ENCODE measurements at places on chromosomes 5 and 9.

- DNase-seq, result no peak
Measured at GRCh38 chr9:117414220-117414905, 494 bp downstream of the ASTN2 start.

DNA sequence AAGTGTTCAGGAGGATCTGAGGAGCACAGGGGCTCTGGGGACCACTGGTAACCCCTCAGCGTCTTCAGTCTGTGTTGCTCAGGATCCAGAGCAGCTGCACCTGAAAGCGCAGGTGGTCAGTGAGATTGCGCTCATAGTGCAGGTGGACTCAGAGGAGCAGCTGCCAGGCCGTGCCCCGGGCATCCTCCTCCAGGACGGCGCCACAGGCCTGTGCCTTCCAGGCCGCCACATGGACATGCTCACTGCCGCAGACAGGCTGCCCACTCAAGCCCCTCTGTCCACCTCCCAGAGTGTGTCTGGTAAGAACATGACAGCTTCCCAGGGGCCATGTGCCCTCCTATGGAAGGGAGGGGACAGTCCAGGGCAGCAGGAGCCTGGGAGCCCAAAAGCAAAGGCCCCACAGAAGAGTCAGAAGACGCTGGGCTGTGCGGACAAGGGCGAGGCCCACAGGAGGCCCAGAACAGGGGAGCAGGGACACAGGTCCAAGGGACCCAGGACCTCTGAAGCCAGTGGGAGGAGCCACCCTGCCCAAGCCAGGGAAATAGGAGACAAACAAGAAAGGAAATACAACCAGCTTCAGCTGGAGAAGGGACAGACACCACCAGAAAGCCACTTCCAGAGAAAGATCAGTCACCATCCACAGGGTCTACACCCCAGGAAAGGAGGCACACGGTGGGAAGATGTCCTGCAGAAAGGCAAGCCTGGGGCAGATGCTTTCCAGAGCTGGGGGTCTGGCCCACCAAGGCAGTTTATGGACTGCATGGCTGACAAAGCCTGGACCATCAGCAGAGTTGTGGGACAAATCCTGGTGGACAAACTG, 5.2 kb downstream of the SPATA31E1 start:
- no peak for DNase-seq

DNA sequence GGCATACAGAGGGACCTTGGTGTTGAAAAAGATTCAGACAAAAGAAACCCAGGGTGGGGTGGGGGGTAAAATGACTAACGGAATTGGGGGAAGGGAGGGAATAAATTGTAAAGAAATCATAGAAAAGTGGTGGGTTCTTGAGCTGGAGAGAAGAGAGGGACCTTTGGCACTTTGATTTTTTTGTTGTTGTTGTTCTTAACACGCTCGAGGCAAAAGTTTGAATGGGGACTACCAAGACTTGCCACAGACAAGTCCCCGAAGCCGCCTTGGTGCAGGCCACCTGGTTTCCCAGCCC, 616 bp downstream of the VCAN start:
- DNase-seq, result no peak

GRCh38 chr5:34891981-34892380, 23.3 kb downstream of the RAD1 start:
- DNase-seq, result peak; percentile 94

- DNase-seq, result no peak
Measured at GRCh38 chr5:109146591-109146990, 263.2 kb downstream of the PJA2 start.

DNA sequence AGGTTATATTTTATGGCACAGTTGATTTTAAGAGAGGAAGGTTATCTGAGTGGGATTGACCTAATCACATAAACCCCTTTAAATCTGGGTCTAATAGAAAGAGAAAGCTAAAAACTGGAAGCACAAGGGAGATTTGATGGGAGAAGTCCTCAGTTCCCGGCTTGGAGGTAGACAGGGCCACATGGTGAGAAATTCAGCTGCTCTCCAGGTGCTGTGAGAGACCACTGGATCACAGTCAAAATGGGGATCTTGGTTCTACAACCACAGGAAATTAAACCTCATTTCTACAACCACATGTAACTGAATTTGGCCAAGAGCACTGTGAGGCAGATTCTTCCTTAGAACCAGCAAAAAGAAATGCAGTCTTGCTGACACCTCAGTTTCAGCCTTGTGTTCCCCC, 2352.7 kb downstream of the MAT2B start:
- no peak for DNase-seq

GRCh38 chr9:2424619-2425033, 197.0 kb upstream of the VLDLR start:
- no peak for DNase-seq

- DNase-seq, result peak; percentile 90
Measured at GRCh38 chr9:27414220-27414761, 109.8 kb upstream of the IFNK start.

GRCh38 chr9:98995971-98996504, 52.3 kb downstream of the COL15A1 start:
- DNase-seq, result no peak

- no peak for DNase-seq
Measured at GRCh38 chr5:5539590-5539989, 117.1 kb downstream of the ICE1 start.

DNA sequence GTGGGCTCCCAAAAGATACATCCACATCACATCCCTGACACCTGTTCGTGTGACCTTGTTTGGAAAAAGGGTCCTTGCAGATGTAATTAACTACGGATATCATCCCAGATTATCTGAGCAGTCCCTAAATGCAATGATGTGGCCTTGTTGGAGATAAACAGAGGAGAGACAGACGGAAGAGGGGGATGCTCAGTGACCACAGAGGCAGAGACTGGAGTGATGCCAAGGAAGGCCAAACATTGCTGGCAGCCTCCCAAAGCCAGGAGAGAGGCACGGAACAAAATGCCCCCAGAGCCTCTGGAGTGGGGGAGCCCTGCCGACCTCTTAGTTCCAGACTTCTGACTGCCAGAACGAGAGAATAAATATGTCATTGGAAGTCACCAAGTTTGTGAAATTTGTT, 15.0 kb upstream of the VAV2 start:
- no peak for DNase-seq

DNA sequence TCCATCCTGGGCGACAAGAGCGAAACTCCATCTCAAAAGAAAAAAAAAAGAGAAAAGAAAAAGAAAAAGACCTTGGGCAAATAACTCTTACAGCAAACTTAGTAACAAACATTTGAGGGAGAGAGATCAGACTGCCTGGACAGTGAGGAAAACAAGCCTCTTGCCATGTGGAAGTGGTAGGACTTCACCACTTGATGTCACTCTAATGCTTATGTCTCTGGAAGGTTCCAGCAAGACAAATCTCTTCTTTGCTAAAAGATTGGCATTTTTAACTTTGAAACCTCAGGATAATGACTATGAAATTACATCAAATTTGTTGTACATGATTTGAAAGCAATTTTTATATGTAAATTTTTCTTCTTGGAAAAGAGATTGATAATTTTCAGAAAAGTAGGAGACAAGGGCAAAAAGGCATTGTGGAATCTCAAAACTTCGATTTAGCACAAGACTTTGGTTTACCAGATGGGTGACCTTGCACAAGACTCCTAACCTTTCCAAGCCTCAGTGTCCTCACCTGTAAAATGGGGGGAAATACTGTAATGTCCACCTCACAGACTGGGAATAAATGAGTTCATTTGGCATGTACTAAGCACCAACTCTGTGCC, 5.4 kb downstream of the ACTL7B start:
- no peak for DNase-seq

DNA sequence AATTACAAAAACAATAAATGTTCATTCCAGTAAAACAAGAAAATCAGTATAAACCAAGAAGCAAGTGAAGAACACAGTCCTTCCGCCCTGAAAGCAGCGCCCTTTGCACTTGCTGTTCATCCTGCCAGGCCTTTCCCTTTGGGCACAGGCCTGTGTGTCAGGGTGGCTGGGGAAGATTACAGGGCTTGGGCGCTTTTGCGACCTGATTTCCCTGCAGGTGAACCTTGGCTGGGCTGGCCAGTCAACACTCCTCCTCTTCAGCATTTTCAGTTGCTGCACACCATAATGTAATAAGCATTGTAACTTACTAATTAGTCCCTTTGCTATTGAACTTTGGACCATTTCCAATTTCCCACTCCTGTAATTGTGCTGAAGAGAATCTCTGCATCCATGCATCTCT, 38.6 kb upstream of the TDRD7 start:
- DNase-seq, result no peak

GRCh38 chr5:96285823-96286222, 147.2 kb downstream of the PCSK1 start:
- DNase-seq, result no peak

- no peak for DNase-seq
Measured at GRCh38 chr9:76351006-76351405, 43.2 kb downstream of the RFK start.

DNA sequence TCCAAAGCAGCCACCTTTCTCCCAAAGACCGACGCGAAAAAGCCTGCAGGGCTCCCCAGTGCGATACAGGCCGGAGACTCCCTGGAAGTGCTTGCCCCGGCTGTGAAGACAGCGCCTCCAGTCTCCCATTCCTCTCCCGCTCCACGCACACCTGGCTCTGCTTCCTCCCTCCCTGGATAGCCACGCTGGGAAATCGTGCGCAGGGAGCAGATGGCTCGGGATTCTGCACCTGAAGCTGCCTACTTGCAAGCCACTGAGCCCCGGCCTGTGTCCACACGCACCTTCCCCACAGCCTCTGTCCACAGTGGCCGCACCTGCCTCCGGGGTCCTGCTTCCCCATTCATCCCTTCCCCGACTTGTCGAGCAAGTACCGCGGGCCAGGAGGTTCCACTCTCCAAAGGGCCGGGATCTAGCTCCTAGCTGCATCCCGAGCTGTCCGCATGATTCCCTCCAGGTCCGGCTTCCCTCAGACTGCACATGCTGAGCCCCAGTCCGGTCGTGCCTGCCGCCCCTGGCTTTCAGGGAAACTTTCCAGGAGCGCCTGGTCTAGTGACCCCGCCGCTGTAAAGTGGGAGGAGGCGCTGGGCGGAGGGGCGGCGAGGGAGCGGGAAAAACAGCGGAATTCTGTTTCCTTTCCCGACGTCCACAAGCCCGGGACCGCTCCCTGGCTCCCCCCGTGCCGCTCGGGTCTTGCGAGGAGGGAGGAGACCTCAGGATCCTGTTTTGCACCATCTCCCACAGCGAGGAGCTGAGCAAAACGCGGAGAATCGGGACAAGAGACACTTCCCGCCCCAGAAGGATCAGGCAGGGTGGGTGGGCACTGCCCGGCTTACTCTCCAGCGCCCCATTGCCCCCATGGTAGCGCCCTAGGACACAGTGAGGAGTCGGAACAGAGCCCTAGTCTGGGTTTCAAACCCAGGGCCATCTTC, 2.0 kb downstream of the SEMA6A start:
- DNase-seq, result peak; percentile 64

GRCh38 chr9:35835766-35836165, 6.7 kb downstream of the TMEM8B start:
- no peak for DNase-seq

DNA sequence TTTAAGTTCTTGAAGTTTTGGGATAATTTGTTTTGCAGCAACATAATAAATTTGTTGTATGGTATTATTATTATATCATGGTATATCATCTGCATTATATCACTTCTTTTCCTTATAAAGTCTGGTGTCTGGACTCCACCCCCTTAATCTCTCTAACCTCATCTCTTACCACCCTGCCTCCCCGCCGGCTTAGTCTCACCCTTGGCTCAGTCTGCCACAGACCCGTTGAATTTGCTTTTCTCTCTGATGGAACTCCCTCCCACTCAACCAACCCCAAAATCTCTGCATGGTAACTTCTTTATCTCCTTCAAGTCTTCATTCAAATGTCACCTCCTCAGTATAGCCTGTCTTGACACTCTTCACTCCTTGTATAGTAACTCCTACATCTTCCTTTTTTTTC, 29.6 kb upstream of the MATR3 start:
- no peak for DNase-seq

GRCh38 chr5:115392611-115393010, 96.2 kb upstream of the CCDC112 start:
- no peak for DNase-seq

GRCh38 chr9:81737871-81738507, 48.6 kb upstream of the TLE1 start:
- no peak for DNase-seq

- no peak for DNase-seq
Measured at GRCh38 chr9:76438841-76439588, 20.0 kb upstream of the GCNT1 start.

DNA sequence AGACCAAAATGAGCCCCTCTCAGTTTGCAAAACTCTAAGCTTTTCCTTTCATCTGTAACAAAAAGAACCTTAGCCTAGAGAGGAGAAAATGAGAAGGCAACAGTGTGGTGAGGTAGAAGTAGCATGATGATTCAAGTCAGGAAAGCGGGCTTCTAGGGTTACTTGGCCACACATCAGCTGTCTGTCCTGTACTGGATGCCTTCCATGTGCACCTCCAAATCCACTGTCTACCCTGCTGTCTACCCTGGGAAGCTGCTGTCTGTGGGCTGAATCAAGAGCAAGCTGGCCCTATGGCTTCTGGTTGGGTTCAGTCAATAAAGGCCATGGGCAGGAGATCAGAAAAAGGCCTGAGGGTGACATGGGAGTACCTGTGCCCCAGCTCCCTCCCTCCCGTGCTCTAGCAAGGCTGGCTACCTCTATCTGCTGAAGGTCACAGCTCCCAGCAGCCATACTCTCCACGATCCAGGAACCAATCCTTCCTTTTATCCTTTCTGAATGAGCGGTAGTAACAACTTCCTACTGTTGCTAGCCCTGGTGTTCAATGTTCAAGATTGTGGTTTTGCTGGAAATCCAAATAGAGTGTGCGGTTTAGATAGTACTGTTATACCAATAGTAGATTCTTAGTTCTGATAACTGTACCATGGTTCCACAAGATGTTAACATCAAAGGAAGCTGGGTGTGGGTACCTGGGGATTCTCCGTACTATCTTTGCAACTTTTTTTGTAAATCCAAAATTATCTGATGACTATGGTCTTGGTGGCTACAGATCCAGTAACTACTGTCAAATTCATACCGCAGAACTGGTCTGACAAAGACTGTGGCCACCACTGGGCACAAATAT, 191.0 kb downstream of the ESM1 start:
- no peak for DNase-seq

DNA sequence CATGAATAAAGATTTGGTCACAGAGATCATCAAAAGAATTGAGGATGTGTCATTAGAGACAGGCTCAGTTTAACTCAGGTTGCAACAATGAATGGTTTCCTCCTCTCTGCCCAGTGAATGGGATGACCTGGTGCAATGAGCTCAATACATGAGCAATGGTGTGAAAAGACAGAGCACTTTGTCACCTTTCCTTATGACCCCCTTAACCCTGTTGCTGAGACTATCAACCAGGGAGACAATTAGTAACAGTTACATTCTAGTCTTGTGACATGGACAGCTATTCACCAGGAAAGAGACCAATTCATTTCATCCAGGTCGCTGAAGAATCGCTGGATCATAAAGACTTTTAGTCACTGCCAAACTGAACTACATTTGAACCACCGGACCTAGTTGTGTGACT, 19.9 kb upstream of the CDH6 start:
- no peak for DNase-seq

- DNase-seq, result no peak
Measured at GRCh38 chr9:18905883-18906629, 127.0 kb downstream of the SAXO1 start.

All from muscle of arm (tissue), 14 donors.